ENCODE measurements at places on chromosomes 4 and X. TPM values are rescaled to one million over a fixed set of nuclear protein-coding genes. Genes with fewer than 3 reads are reported as not detected.

RASGEF1B gene
- 0.77 TPM for total RNA-seq

AKAP4 gene
- total RNA-seq: not detected

COPS4 gene
- total RNA-seq: 35.2 TPM

DNA sequence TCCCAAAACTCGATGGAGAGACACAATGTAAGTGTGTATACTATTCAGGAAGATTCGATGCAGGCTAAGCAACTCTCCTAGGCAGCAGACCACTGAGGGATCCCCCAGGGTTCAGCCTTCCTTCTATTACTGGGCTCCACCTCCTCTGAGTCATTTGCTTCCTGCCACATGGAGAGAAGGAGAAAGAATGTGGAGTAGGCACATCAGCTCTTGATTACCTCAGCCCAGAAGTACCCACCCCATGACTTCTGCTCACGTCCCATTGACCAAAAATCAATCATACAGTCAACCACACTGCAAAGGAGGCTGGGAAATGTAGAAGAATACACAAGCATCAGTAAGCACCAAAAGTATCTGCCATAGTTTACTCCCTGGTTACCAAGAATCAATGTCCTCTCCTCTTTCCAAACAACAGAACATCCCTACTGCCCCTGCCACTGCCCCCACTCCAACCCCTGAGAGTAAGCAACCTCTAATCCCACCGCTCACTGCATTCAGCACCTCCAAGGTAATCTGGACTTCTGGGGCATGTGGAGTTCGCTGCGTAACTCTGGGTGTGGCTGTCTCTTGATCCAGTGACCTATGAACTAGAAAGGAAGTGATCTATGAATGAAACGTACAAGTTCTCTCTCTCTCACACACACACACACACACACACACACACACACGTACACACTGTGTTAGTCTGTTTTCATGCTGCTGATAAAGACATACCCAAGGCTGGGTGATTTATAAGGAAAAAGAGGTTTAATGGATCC is 91.2 kb upstream of the C1QTNF7 start:
- H3K27ac ChIP-seq: peak overlapping the region; percentile 67
- peaks cover 9% of the 10 kb centered on the region for H3K4me1 ChIP-seq
- no peak overlapping the region for H3K4me3 ChIP-seq
- no peaks in the 10 kb centered on the region for H3K36me3 ChIP-seq

GRCh38 chr4:139893801-139894200 is 228.2 kb downstream of the MGST2 start:
- peaks cover 4% of the 10 kb centered on the region for H3K4me1 ChIP-seq
- H3K27ac ChIP-seq: no peak overlapping the region
- H3K4me3 ChIP-seq: no peak overlapping the region

- H3K27me3 ChIP-seq: no peaks in the 10 kb centered on the region
- H3K4me1 ChIP-seq: peaks cover 3% of the 10 kb centered on the region
- no peak overlapping the region for H3K4me3 ChIP-seq
- DNase-seq: peak; percentile 14
- no peak overlapping the region for H3K27ac ChIP-seq
- no peaks in the 10 kb centered on the region for H3K36me3 ChIP-seq
Measured at GRCh38 chr4:108601106-108601505, 19.3 kb upstream of the RPL34 start.

DNA sequence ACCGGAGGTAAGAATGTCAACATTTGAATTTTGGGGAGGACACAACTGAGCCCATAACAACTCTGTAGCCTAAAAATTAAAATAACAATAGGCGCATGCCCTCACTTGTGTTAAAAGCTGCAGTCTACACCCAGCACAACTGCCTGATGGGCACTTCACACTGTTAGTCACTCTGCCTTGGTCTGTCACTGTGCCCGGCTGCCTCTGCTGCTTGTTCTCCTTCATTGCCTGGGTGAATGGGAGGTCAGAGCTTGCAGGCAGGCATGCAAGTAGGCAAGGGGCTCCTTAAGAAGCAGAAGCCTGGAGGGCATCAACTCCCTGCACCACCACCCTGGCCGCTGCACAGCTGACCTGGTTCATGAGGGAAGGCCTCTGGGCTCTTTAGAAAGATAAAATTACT is 374.8 kb downstream of the MID1IP1 start:
- H3K4me3 ChIP-seq: no peak overlapping the region
- no peak for DNase-seq
- H3K27ac ChIP-seq: no peak overlapping the region
- no peaks in the 10 kb centered on the region for H3K27me3 ChIP-seq

- no peak overlapping the region for H3K4me3 ChIP-seq
- no peak for DNase-seq
- no peaks in the 10 kb centered on the region for H3K36me3 ChIP-seq
- H3K27me3 ChIP-seq: no peaks in the 10 kb centered on the region
Measured at GRCh38 chrX:39875834-39876628, 221.7 kb downstream of the BCOR start.

- H3K4me3 ChIP-seq: peak overlapping the region; percentile 95
- H3K27ac ChIP-seq: no peak overlapping the region
- peaks cover 4% of the 10 kb centered on the region for H3K4me1 ChIP-seq
- H3K27me3 ChIP-seq: no peaks in the 10 kb centered on the region
Measured at GRCh38 chr4:127622621-127622920, 10.2 kb upstream of the INTU start.

DNA sequence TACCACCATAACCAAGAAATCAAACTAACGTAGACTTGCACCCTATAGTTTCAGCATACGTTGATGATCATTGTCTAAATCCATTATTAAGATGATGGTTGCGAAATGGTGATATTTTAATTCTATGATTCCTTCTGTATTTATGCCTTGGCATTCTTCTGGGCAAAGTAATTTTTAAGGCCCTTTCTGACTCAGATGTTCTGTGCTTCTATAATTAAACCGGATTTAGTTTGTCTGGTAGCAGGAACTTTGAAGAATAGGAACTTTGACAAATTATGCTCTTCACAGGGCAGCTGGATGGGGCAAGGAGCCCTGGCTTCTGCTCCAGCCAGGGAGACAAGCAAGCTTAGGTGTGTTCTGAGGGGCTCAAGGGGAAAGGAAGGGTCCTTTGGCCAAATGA is 23.8 kb upstream of the PLAC1 start:
- peaks cover 5% of the 10 kb centered on the region for H3K4me1 ChIP-seq
- H3K36me3 ChIP-seq: no peaks in the 10 kb centered on the region
- no peak overlapping the region for H3K27ac ChIP-seq
- DNase-seq: no peak
- no peak overlapping the region for H3K4me3 ChIP-seq

DNA sequence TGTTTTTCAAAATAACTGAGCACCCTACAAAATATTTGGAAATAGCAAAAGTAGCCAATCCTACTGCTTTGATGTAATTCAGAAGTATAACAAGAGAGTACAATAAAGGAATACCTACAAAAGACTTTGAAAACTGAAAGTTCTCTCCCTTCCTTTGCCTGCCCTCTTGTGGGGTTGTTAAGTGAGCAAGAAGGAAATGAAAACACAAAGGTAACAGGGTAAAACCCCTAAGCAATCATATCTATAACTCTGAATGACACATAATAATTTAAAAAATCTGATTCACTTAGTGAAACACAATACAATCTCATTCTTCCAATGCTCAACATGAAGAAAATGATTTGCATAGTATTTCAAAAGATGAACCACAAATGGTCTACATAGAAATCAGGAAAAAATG is 98.2 kb downstream of the FRYL start:
- no peaks in the 10 kb centered on the region for H3K36me3 ChIP-seq
- H3K4me1 ChIP-seq: no peaks in the 10 kb centered on the region
- H3K27ac ChIP-seq: no peak overlapping the region
- peak; percentile 12 for DNase-seq

GRCh38 chr4:71635139-71635748 is 148.6 kb downstream of the GC start:
- H3K36me3 ChIP-seq: no peaks in the 10 kb centered on the region
- no peak overlapping the region for H3K4me3 ChIP-seq
- DNase-seq: no peak
- H3K4me1 ChIP-seq: no peaks in the 10 kb centered on the region
- H3K27me3 ChIP-seq: no peaks in the 10 kb centered on the region

- no peaks in the 10 kb centered on the region for H3K27me3 ChIP-seq
- H3K4me3 ChIP-seq: no peak overlapping the region
- no peaks in the 10 kb centered on the region for H3K36me3 ChIP-seq
- no peak for DNase-seq
Measured at GRCh38 chr4:136281889-136282288, 1250.4 kb downstream of the PCDH18 start.

GRCh38 chrX:149512225-149512885 is 7.2 kb upstream of the IDS start:
- no peaks in the 10 kb centered on the region for H3K27me3 ChIP-seq
- H3K4me1 ChIP-seq: peaks cover 14% of the 10 kb centered on the region
- H3K4me3 ChIP-seq: no peak overlapping the region
- DNase-seq: no peak
- H3K36me3 ChIP-seq: no peaks in the 10 kb centered on the region

GRCh38 chr4:139077567-139078355 is 62.2 kb downstream of the NOCT start:
- DNase-seq: no peak
- H3K4me3 ChIP-seq: no peak overlapping the region
- H3K27ac ChIP-seq: no peak overlapping the region
- peaks cover 8% of the 10 kb centered on the region for H3K4me1 ChIP-seq
- no peaks in the 10 kb centered on the region for H3K27me3 ChIP-seq

DNA sequence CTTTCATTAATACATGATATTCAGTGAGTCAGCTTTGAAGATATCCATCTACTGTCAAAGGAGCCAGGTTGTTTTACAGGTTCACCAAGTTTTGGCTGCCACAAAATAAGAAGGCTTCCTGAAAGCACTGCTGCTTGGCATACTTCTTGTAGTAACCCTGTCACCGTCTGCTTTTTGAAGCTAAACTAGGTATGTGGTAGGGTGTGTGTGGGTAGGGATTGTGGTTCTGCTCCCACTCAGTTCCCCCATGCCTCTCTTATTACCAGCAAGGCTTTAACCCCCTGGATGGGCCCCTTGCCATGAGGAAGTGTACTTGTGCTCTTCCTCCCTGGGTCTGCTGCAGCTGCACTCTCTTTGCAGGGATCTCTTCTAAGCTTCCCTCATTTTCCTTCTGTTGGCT is 191.2 kb downstream of the BANK1 start:
- no peaks in the 10 kb centered on the region for H3K27me3 ChIP-seq
- no peak overlapping the region for H3K4me3 ChIP-seq
- H3K4me1 ChIP-seq: peaks cover 8% of the 10 kb centered on the region
- no peak overlapping the region for H3K27ac ChIP-seq

DNA sequence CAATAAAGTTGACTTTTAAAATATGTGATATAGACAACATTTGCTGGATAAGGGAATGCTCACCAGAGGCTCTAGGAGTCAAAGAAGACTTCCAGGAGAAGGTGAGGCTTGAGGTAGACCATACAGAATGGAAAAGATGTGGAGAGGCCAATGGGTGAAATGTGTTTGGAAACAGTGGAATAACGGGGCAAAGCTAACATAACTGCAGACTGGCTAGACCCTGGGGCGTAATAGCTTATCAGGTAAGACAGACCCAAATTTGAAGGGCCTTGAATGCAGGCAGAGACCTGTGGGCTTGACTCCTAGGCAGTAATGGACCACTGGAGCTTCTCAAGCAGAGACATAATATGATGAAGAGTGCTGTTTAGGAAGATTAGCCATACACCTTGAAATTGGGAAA is 25.4 kb downstream of the GPC3 start:
- H3K27me3 ChIP-seq: no peaks in the 10 kb centered on the region
- no peaks in the 10 kb centered on the region for H3K4me1 ChIP-seq
- DNase-seq: no peak
- no peak overlapping the region for H3K4me3 ChIP-seq
